Peyer's patch (tissue), 4 donors: ENCODE measurements at places on chromosomes 6 and 20. TPM values are rescaled to one million over a fixed set of nuclear protein-coding genes. Genes with fewer than 3 reads are reported as not detected.
A peak's percentile ranks its signal among the peaks of the same experiment; 100 is the strongest.

DNA sequence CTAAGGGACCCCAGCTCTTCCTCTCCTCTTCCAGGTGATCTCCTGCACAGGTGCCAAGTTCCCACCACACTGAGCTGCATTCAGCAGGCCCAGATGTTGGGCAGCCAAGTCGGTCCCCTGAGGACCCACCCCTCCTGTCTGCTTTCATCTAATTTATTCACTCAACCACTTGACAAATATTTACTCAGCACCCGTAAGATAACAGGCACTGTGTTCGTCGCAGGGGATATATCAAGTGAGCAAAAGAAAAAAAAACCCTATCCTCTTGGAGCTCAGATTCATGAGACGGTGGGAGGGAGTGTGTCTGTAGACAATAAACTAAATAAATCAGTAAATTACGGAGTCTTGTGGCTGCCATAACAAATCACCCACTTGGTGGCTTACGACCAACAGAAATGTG, 143.6 kb downstream of the MRPL14 start:
- DNase-seq = no peak

GRCh38 chr6:127120787-127121636, 2.5 kb downstream of the RSPO3 start:
- peak; percentile 71 for DNase-seq

DNA sequence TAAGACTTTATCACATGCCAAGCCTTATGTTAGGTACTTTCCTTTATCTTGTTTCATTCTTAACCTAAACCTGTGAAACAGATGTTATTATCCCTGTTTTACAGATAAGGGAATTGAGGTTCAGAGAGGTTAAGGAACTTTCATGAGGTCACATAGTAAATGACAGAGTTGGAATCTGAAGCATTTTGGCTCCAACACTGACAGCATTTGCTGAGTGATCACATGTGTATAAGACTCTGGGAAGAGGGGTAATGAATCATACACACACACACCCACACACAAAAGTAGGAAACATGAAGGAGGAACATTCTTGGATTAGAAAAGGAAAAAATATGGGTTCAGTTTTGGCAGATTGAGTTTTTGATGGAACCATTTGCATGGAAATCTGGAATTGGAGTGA, 212.5 kb downstream of the GJA1 start:
- DNase-seq = no peak

TPD52L1 gene
- 39.6 TPM for total RNA-seq

DNA sequence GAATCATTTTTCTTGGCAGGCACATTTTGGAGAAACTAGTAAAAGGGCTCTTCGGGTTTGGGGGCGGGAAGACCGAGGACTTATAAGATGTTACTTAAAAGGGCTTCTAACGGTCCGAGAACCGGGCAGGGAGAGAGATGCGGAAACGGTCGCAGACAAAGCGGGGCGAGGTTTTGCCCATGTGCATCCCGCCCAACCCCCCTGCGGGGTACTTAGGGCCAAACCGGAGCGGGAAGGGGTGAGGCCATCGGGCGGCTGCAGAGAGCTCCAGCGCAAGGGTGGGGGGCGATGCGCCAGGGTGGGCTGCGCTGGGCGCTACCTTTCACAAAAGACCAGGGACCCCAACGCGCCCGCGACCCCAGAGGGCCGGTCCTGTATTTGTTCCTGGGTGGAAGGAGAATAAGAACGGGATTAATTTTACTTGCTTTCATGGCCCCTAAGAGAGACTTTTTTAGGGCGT, 616 bp downstream of the TUBB start:
- peak; percentile 90 for DNase-seq
